ENCODE measurements at places on chromosomes 5 and 9.

DNA sequence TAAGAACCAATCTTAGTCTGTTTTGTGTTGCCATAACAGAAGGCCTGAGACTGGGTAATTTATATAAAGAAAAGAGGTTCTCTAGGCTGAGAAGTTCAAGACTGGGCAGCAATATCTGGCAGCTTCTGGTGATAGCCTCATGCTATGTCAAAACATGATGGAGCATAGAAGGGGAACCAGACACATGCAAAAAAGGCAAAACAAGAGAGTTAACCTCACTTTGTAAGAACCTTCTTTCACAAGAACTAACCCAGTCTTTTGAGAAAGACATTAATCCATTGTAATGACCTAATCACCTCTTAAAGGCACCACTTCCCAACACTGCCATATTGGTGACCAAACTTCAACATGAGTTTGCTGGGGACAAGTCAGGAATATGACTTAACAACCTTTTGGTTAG lies 37.3 kb downstream of the FSD1L start:
- DNase-seq = no peak

GRCh38 chr9:14731294-14731981 lies 8.9 kb upstream of the CER1 start:
- no peak for DNase-seq

DNA sequence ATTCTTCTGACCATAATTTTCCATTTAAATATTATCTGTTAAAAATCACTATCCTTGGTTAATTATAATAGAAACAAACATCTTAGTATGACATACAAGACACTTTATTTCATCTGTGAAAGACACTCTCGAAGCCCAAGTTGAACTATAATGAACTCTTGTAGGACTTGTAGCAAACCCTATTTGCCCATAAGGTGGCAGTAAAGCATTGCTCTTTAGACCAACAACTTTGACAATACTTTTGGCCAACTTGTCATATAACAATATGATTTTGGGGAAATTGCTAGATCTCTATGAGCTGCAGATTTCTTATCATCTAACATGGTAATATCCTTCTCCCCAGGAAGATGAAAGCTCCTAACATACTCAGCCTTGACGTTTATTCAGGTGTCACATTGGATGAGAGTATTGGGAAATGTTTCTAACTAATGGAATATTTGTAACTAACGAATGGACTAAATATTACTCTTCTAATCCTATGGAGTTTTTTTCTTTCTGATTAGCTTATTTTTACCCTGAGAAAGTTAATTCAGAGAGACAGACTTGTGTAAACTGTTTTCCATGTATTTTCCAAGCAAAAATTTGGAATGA lies 11.0 kb downstream of the SPINK14 start:
- peak; percentile 5 for DNase-seq

- no peak for DNase-seq
Measured at GRCh38 chr9:111783857-111784256, 10.9 kb downstream of the SHOC1 start.

DNA sequence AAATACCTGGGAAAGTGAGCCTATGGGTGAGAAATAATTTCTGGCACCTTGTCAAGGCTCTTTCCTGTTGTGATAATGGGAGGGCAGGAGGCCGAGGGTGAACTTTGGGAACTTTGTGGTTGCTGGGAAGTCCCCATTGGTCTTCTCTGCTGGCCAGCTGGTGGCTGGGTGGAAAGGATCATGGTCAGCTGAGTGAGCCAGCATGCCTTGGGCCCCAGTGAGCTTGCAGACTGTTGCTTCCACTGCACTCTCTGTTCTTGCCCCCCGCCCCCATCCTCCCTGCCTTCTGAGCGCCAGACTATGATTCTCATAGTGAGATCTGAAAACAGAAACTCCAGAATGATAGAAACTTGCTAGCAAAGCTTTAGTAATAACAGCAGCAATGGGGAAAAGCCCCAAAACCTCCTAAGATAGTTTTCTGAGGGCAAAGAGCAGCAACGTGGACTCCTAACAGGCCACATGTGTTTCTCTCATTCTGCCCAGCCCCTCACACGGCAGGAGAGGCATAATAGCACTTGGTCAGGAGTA lies 139.2 kb upstream of the SMARCA2 start:
- no peak for DNase-seq

DNA sequence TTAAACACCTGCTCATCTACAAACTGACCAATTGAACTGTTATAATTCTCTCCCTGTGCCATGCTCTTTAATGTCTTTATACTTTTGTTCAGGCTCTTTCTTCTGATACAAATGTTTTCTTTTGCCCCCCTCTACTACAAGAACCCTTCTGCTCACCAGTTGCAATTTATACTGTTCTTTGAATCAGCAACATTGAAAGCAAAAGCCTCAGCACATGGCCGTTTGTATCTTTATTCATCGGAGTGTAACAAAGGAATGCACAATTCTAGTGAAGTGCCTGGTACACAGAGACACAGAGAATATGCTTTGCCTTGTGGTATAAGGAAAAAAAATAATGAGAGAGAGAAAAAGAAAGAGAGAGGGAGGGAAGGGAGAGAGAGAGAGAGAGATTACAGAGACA lies 547.1 kb downstream of the CDH12 start:
- DNase-seq = no peak

All from AG04449 (cell line).